ENCODE measurements at places on chromosomes 1 and 21. TPM values are rescaled to one million over a fixed set of nuclear protein-coding genes. Genes with fewer than 3 reads are reported as not detected.

- DNase-seq, result peak; percentile 98
These were observed 53.6 kb downstream of the PEX14 start for GRCh38 chr1:10528066-10529014.

GRCh38 chr1:20684651-20685050 is 23.5 kb upstream of the DDOST start:
- no peak for DNase-seq

- DNase-seq, result no peak
These were observed 41.4 kb downstream of the TARBP1 start for GRCh38 chr1:234437423-234438171.

DNA sequence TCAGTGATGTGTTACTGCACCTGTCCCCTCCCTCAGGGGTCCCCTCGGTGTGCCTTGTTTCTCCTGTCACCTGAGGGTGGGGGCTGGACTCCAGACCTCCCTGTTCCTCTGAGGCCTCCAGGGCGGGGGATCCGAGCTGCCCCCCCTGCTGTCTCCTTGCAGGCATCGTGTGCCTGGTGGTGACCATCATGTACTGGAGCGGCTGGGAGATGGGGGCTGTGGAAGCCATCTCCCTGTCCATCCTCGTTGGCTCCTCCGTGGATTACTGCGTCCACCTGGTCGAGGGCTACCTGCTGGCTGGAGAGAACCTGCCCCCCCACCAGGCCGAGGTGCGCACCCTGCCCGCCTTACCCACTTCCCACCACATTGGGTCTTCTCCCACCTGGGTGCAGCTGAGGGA is 56.4 kb downstream of the DISP3 start:
- no peak for DNase-seq

GRCh38 chr1:107532318-107532717 is 391.5 kb downstream of the NTNG1 start:
- peak; percentile 19 for DNase-seq

DNA sequence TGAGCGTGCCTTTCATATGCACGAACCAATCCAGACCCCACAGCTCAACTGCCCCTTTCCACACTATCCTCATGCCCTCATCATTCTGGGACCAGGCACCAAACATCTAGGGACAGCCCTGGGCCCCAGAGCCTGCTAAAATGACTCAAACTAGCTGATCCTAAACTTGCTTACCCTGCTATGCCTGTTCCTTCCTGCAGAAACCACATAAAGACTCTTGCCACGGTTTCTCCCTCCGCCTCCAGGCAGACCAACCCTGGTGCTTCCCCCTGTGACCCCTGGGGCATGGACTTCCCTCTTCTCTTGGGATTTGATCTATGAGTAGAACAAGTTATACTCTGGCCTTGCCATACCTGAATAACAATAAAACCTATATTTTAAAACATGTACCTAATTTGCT is 138.0 kb upstream of the CD34 start:
- DNase-seq, result no peak

DNA sequence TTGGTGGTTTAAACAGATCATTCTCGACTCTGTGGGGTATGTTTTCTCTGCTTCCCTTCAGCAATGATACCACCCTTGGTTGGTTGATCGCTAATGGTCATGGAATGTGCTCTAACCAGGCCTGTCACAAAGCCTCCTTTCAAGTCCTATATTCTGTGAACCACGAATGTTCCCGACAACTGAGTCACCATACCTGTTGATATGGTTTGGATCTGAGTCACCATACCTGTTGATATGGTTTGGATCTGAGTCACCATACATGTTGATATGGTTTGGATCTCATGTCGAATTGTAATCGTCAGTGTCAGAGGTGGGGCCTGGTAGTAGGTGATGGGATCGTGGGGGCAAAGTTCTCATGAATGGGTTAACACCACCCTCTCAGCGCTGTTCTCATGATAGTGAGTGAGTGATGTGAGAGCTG is 10.2 kb upstream of the CAMK2N1 start:
- DNase-seq, result peak; percentile 90

- peak; percentile 56 for DNase-seq
These were observed 136.6 kb downstream of the PLXNA2 start for GRCh38 chr1:208107425-208108212.

DNA sequence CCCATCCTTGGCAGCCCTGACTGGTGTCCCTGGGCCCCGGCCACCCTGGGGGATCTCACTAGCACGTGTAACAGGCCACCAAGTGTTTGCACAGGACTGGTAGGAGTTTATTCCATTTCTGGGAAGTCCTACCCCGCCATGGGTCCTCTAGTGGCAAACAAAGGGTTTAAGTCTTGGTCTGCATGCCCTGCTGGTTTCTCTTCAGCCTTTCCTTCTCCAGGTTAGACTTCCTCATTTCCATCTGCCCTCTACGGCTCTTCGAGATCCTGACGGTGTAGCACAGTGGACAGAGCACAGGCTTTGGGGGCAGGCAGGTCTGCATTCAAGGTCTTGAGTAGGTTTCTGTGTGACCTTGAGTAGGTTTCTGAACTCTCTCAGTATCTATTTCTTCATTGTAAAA is 2.8 kb downstream of the AGTRAP start:
- no peak for DNase-seq

DNA sequence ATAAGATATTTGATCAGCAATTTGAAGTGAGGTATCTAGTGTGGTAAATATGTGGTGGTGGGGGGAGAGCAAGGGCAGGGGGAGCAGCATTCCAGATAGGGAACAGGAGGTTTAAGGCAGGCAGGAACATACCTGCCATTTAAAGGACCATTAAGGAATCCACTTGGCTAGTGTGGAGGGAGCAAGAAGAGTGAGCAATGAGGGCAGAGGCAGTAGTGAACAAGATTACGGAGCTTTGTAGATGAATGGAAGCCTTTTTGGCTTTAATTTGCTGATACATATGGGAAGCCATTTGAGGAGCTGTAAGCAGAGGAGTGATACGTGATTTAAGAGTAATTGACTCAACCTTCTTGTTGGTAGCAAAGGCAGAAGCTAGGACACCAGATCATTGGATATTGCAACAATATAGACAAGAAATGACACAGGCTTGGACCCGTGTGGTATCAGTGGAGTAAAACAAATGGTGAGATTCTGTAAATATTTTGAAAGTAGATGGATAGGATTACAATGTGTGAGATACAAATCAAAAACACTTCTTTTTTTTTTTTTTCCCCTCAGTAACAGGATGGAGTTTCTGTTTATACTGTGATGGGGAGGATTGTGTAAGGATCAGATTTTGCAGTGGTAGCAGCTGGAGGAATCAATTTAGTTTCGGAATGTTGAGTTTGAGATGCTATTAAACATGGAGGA is 73.8 kb upstream of the B3GALT2 start:
- peak; percentile 72 for DNase-seq

DNA sequence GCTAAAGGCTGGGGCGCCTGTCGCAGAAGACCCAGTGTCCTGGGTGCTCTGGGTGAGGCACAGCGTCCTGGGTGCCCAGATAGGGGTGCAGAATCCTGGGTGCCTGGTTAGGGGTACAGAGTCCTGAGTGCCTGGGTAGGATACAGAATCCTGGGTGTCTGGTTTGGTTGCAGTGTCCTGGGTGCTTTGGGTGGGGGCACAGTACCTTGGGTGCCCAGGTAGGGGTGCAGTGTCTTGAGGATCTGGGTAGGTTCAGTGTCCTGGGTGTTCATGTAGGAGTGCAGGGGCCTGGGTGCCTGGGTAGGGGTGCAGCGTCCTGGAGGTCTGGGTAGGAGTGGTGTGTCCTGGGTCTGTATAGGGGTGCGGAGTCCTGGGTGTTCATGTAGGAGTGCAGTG is 178.7 kb downstream of the CAMTA1 start:
- DNase-seq, result no peak

DNA sequence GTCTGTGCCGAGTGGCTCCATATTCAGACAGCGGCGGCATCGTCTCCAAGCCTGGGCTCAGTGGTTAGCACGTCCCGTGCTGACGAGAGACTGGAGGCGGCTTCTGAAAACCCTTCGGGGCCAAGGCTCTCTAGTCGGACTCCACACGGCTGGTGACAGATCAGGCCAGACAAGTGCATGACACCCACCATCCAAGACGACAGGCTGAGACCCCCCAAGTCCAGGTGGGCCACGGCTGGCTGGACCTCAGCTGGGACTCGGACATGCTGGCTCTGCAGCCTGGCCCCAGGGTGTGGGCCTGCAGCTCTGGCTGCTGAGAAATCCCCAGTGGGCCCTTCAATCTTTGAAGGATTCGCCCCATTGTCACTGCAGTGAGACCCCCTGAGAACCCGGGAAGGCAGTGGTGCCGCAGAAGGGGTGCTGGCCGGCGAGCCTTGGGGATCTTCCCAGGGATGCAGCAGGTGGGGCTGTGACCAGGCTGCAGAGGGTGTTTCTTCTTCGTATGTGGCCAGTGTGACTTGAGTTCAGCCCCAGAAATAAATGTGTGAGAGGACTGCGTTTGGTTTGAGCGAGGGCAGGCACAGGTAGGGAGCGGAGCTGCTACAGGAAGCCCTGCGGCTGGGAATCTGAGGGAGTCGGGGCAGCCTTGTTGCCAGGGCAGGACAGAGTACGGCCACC is 15.9 kb upstream of the SLC19A1 start:
- DNase-seq, result no peak

- DNase-seq, result no peak
These were observed 107.0 kb downstream of the TGFBR3 start for GRCh38 chr1:91778964-91779363.

- no peak for DNase-seq
These were observed 67.7 kb downstream of the PCP4 start for GRCh38 chr21:39934895-39935294.

DNA sequence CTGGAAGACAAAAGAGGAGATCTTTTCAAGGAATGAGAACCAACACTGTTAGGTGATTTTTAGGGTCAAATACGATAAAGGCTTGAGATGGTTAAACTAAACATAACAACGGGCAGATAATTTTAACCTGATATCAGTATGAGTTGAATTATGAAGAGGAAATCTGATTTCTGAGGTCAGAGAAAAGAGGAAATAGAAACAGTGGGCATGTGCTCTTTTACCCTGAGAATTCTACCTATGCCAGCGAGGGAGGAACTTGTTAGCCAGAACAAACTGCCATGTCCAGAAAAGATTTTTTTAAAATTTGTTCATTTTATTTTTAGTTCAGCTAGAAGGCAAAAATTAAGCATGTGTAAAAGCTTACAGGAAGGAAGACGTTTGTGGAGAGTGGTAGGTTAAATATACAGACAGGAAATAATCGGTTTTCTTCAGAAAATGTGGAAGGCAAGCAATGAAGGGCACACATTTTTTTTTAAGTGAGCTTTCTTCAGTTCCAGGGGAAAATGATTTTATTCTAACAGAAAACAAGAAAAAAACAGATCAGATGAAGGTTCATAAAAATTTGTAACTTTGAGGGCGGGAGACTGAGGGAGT is 1745.3 kb downstream of the MRPL39 start:
- no peak for DNase-seq

DNA sequence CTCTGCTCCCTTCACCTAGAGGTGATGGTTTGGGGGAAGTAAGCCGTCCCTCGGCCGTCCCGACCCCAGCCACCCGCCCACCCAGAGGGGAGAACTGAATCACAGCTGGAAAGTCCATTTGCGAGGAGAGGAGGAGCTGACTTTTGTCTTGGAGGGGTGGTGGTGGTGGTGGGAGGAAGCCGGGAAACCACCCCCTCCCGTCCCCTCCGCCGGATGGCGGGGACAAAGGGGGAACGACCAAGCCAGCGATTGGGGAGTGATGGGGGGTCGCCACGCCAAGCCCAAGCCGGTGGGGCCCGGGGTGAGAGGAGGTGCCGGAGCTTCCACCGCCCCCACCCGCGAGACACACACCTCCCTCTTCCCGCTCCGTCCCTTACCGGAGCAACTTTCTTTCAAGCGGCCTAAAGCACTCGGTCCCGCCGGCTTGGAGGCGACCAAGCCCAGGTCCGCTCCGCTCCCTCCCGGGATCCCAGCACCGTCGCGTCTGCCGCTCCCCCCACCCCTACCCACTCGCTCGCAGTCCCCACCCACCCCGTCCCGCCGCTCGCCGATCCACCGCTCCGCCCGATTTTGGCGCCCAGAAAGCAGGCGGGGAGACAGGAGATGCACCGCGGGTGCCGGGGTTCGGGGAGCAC is 540 bp downstream of the ARHGEF2 start:
- DNase-seq, result no peak

DNA sequence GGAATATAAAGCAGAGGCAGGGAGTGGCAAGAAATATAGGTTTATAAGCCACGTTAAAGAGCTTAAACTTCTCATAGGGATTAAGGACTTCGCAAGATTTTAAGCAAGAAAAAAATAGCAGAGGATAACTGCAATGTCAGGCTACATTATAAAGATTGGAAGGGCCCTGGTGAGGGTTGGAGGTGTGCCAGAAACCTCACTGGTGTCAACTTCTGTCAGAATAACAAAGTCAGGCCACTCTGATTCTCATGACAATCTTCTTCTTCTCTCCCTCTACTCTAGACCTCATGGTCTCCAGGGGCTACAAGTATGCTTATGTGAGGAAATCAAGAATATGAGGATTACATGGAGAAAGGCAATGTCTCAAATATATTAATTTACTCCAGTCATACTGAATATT is 32.6 kb upstream of the FMO2 start:
- DNase-seq, result no peak

- DNase-seq, result no peak
These were observed 63.9 kb downstream of the USP25 start for GRCh38 chr21:15793550-15794235.

GRCh38 chr1:112960384-112960783 is 4.4 kb upstream of the SLC16A1 start:
- DNase-seq, result no peak

- no peak for DNase-seq
These were observed 82.5 kb downstream of the PDE9A start for GRCh38 chr21:42735944-42736343.

GRCh38 chr1:90879281-90879680 is 142.6 kb downstream of the ZNF644 start:
- peak; percentile 10 for DNase-seq

GRCh38 chr1:43651902-43652301 is 2.0 kb downstream of the KDM4A start:
- no peak for DNase-seq

- peak; percentile 61 for DNase-seq
These were observed 32.7 kb downstream of the FHAD1 start for GRCh38 chr1:15279576-15280230.

- no peak for DNase-seq
These were observed 362.8 kb downstream of the GPATCH2 start for GRCh38 chr1:217268058-217268457.

NDC1 gene
- 27.1 TPM for polyA plus RNA-seq

ANKRD65 gene
- 1.9 TPM for polyA plus RNA-seq

NEXN gene
- polyA plus RNA-seq, result 49.0 TPM

KRTAP13-2 gene
- not detected for polyA plus RNA-seq

FMO3 gene
- 148 TPM for polyA plus RNA-seq

TCHHL1 gene
- not detected for polyA plus RNA-seq
